Muscle of arm (tissue), 14 donors: ENCODE measurements at places on chromosomes 3 and 15. TPM values are rescaled to one million over a fixed set of nuclear protein-coding genes. Genes with fewer than 3 reads are reported as not detected.
A peak's percentile ranks its signal among the peaks of the same experiment; 100 is the strongest.

DNA sequence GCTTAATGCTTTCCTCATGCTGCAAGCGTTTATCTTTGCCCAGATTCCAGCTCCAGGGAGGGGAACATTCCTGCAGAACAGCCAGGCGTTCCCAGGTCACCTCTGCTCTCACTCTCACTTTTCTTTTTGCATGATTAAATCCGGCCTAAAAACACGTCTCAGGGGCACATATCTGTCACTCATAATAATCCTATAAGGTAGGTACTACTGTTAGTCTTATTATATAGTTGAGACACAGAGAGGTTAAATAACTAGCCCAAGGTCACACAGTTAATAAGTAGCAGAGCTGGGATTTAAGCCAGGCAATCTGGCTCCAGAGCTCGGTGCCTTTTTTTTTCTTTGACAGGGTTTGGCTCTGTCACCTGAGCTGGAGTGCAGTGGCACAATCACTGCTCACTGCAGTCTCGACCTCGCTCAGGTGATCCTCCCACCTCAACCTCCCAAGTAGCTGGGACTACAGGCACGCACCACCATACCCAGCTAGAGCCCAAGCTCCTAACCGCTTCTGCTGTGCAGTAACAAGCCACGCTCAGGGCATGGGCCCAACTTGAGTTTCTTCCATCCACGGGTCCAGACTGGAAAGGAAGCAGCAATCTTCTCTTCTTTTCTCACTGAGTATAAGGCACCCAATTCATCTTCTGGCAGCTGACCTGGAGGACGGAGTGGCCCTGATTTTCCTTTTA is 96.5 kb downstream of the LIPC start:
- DNase-seq: peak; percentile 63

DNA sequence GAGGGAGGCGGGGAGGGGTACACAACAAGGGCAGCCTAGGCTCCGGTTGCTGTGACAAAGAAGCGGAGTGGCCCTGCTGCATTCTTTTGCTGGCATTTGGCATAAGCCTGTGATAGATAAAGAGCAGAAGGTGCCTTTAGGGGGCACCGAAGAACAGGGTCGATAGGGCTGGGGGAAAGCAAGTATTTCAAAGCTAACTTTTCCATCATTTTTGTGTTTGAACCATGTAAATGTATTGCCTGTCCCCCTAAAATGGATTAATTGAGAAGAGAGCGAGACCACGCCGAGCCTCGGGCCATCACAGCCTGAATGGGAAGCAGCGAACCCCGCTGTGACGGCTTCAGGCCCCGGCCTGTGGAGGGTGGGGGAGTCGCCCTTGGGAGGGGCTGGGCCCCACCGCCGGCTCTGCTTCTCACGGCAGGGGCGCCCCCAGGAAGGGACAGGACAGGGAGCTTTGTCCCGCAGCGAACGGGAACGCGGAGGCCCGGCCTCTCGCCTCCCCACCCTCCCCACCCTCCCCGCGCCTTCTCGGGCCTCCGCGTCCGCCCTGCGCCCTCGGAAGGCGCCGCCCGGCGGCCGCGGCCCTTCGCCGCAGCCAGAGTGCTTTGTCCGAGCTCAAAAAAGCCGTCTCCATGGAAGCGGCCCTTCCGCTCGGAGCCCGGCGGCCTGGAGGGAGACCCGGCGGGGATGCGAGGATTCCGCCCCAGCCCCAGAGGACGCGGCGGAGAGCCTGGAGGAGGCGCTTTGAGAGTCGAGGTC is 32.4 kb upstream of the ALDH1L1 start:
- peak; percentile 45 for DNase-seq

DNA sequence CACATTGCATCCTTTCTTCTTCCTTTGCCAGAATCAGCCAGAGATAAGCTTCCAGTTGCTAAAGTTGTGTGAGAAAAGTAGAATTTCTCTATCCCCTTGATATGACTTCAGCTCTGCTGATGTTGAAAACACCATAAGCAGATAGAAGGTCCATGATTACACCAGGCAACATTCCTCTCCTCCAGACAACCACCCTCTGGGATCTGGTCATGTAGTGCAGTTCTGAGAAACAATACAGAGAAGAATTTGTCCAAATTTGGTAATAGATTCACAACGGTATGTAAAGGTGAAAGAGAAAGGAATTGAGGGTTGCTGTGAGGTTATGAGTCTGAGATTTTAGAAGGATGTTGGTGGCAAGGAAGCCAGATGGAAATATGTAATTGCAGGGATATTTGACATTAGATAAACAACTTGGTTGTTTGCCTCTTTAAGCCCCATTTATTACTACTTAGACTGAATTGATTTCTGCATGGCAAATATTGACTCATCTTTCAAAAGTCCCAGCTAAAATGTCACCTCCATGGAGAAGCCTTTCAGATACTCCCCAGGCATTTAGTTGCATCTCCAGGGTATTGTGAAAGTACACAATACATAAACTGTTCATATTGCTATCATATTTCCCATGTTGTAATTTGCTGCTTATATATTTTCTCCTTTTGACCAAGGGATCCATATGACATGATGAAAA is 134.9 kb downstream of the GAP43 start:
- no peak for DNase-seq

DNA sequence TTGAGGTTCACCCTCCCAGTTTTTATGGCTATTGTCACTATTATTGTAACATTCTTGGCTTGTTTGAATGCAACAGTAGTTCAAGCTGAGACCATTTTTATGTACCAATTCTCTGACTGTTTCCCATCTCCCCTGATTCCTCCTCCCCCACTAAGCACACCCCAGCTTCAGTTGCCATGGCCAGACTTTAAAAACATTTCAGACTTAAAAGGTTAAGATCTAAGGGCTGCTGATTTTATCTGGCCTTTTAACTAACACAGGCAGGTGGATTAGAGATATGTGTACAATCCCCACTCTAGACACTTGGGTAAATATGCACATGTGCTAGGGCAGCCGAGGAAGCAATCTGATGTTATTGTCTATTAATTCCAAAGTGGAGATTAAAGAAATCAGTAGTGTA is 386.3 kb upstream of the NR2F2 start:
- no peak for DNase-seq

DNA sequence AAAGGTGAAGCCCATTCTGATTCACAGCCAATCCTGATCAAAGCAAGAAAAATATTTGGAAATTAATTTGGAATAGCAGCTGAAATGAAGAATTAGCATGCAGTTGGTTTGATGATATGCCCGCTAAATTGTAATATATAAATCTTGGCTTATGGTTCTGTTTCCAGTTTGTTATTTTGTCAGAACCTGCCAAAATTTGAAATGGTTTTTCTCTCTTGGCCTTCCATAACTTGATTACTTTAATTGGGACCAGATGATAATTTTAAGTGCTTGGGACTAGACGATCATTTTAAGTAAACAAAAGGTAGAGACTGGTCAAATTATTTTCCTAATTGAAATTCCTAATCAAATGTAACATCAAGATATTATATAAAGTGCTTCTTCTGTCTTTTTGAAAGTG is 842.4 kb downstream of the TBL1XR1 start:
- DNase-seq: no peak

DNA sequence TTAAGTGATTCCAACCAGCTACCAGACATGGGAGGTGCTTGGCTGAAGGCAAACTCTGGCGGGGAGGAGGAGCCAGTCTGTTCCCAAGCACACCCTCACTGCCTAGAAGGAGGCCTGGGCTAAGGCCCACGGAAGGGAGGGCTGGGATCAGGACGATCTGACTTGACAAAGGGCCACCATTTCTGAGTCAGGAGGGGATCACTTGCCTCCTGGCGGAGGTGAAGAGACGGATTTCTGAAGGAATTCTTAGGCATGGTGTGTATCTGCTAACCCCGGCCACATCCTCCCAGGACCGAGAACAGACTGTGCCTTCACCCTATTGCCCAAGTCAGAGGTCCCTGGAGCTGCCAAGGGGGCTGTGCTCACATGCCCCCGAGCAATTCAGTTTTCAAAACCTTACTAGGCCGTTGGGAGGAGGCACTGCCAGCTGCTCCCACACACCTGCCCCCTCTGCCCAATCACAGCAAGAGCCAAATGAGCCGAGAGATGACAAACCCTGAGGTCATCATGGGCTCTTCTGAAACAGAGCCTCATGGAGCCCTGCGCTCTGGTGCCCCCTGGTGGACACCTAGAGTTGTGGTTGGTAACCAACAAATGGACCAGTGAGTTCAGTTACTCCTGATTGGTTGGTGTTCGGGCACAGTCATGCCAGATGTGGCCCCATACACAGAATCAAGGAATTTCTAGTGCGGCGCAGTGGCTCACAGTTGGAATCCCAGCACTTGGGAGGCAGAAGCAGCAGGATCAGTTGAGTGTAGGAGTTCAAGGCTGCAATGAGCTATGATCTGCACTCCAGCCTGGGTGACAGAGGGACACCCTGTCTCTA is 6.5 kb upstream of the TNK2 start:
- DNase-seq: peak; percentile 87

DNA sequence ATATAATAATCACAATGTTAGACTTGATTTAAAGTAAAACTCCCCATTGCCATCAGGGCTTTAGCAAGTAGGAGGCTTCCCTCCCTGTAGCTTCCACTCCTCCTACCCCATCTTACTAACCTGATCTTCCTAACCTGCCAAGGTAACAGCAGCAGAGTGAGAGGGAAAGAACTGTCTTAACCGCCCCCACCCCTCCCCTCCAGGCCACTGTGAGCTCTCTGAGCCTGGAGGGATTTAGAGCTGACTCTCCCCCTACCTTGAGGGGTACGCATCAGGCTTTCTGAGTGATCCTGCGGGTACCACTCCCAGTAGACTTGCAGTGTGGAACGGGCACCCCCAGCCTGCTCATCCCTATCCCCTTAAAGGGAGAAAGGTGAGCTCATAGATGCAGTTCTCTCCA is 11.4 kb upstream of the PRSS50 start:
- DNase-seq: no peak

DNA sequence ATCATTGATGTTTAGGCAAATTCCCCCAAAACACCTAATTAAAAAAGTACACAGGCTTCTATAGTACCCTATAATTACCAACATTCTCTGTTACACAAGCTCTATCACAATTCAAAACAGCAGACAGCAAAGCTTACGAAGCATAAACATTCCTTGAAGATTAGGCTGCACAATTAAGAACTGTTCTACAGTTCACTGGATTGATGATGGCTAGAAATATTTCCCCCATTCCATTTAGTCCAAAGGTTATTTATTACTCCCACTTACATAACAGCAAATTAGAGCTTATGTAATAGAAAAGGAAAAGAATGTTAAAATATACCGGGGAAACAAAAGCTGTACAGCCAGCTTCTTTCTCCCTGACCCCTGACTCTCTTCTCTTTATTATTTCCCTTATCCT is 49.3 kb downstream of the UACA start:
- no peak for DNase-seq

DNA sequence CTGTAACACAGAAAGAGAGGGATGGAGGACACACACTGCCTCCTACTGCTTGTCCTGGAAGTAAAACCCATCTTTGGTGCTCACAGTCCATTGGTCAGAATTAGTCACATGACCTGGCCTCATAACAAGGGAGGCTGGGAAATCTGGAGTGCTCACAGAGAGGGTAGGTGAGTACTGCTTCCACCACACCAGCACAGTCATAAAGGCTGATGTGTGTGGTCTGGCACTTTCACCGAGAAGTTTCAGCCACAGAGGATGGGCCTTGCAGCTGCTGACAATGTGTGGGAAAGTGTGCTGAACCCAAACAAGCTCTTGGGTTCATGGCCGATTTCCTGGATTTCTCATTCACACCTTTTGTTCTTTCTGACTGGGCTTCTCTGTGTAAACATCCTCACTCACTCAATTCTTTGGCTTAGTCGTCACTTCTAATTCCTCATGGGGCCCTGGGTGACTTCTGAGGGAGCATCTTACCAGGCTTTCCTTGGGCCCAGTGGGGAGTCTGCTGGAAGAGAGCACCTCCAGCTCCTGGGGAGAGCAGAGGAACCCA is 100.7 kb downstream of the ASB7 start:
- DNase-seq: no peak

- DNase-seq: peak; percentile 23
These were observed 9.4 kb downstream of the TP53BP1 start for GRCh38 chr15:43483297-43484128.

NCKIPSD gene
- 16.6 TPM for polyA plus RNA-seq

GOLGA6L9 gene
- polyA plus RNA-seq: 1.1 TPM

CLK3 gene
- 47.2 TPM for polyA plus RNA-seq

TMEM207 gene
- polyA plus RNA-seq: not detected

CDV3 gene
- 159 TPM for polyA plus RNA-seq

NUP210 gene
- 10.9 TPM for polyA plus RNA-seq
